ENCODE measurements at places on chromosomes 2 and 18. TPM values are rescaled to one million over a fixed set of nuclear protein-coding genes. Genes with fewer than 3 reads are reported as not detected.
A peak's percentile ranks its signal among the peaks of the same experiment; 100 is the strongest.

- no peak for DNase-seq
These were observed 20.3 kb downstream of the ALK start for GRCh38 chr2:29900971-29901633.

- no peak for DNase-seq
These were observed 140.9 kb downstream of the MCFD2 start for GRCh38 chr2:46774499-46775228.

GRCh38 chr2:29579495-29580169 is 341.8 kb downstream of the ALK start:
- DNase-seq = no peak

DNA sequence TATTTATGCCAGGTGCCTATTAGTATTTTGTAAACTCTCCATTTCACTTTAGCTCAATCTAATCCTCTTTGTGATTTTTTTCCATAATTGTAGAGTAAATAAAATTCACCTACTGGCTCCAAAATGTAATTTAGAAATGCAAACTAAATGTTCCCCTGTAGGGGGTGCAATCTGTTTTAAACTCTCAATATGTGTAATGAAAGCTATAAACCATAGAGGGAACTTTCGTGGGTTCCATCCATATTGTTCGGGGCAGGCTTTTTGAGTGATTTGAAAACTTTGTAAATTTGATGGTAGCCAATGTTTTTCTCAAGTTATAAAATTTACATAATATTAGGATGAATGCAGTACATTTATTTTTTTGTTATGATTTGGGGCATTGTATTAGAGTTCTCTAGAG is 49.4 kb downstream of the TSPYL6 start:
- DNase-seq = no peak

DNA sequence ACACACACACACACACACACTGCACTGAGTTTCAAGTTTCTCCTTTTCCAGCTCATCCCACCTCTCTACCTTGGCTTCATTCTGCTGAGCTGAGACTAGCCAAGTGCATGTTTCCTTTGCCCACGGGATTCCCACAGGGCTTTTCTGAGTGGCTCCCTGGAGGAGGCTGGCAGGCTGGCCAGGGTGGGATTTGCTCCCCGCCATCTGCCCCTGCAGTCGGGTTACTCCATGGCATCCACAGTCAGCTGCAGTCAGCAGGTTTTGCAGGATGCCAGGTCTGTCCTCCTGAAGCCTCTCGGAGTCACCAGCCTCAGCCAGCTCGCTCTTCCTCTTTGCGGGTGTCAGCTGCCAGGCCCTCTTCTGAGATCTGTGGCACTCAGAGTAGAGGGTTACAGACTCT is 783.7 kb upstream of the SOX11 start:
- DNase-seq = no peak

- no peak for DNase-seq
These were observed 41.9 kb downstream of the TAF1B start for GRCh38 chr2:9885036-9885684.

DNA sequence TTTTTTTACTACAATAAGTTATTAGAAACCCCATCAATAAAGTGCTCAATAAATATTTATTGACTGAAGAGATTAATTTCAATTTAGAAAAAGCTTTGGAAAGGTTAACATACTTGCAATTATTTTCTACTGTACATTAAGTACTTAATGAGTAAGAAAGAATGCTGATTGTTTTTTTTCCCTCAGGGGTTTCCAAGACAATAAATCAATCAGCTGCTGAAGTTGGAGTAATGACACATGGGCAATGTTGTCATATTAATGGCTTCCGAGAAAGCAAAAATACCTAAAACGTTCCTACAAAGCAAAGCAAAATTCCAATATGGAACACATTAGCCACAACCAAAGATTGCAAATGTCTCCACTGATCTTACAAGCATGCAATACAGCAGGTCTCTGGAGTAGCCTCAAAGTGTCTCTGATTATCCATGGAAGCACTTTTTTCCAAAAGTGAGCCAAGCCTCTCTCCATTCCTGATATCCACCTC is 66.7 kb downstream of the ZC3H6 start:
- DNase-seq = no peak

- DNase-seq = no peak
These were observed 294.3 kb upstream of the MEX3C start for GRCh38 chr18:51491678-51492372.

- DNase-seq = no peak
These were observed 35.9 kb downstream of the EPC2 start for GRCh38 chr2:148680462-148680861.

DNA sequence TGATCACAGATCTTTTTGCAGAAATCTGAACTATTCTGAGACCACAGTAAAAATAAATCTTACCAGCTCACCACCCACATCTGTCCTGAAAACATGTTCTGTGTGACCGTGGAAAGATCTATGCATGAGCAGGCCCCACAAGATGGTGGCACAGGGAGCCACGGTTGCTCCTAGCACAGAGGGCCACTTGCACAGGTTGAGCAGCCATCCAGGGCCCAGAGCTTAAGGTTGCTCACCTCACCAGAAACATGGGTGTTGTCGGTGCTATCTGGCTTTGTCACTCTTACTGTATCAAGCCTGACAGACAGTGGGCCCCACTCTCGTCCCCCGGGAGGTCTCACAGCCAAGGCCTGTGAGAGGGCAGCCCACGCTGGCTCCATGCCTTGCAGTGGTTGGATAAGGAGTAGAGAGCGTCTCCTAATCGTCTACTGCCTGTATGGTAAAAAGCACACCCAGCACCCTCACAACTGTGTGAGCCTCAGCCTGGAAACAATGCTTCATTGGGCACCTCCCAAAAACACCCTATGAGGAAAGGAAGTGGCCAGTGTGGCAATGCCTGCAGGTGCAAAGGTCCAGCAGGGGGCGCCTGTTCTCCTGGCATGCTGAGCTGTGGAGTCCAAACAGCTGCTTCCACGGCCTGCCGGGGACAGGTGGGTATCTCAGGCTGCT is 19.6 kb downstream of the TUBB6 start:
- DNase-seq = peak; percentile 70

DNA sequence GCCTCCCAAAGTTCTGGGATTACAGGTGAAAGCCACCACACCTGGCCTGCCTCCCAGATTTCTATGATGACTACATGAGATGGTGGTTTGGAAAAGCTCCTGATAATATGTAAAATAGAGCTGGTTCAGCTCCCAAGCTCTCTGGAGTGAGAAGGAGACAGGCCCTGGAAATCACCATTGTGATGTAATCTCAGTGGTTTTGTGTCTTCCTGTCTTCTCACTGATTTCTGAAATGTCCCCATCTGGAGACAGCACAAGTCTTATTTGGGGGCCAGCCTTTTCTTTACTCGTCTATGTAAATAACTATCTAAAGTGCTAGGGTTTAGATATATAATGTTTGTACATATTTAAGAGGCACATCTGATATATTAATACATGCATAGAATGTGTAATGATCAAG is 64.0 kb downstream of the CCNT2 start:
- DNase-seq = no peak

DNA sequence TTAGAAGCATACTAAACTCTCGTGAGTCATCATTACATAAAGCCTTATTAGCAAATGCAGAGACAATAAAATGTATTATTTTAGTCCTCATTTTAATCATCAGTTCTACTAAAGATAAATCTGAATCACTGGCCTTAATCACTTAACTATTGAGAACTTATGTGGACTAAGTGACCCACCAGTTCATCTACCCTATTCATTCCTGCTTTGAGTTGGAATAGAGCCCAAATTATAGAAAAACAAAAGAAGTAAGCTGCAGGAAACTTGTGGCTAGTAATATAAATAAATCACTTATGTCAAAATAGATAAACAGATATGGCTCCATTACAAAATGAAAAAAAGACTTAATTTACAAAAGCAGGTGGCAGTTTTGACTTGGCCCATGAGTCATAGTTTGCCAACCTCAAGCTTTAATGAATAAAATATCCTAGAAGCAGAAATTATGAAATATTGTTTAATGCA is 851.8 kb upstream of the CRIM1 start:
- no peak for DNase-seq

DNA sequence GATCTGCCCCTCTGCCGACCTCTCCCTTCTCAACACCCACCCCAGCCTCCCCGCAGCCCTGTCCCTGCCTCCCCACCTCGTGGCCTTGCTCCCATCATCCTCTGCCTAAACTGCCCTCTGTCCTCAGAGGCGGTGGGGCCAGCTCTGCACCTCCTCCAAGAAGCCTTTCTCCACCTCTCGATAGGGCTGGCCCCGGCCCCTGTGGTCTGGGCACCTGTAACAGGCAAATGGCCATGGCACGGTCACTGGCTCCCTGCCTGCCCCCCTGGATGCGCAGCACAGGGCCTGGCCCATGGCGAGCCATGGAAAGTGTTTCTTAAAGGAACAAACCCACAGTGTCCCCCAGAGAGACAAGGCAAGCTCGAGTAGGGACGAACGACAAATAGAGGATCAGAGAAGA is 42.0 kb downstream of the MYO7B start:
- no peak for DNase-seq

GRCh38 chr2:44136252-44136651 is 32.4 kb upstream of the PPM1B start:
- DNase-seq = no peak

- no peak for DNase-seq
These were observed 2.9 kb upstream of the LNPK start for GRCh38 chr2:176004934-176005333.

DNA sequence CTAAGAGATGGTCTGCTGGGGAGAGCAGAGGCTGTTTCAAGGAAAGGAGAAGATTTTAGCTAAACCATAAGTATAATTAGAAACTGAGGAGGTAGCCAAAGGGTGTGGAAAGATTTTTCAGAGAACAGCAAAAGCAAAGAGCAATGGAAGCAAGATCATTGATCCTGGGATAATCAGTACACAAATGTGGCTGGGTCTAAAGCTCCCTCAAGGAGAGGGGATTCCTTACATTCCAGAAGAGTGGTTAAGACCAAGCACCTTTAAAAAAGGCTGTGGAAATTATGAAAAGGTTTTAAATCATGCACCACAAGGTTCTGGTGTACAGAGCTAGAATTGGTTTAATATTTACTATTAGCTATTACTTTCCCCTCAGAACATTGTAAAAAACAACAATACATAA is 246.0 kb upstream of the UBE2E3 start:
- no peak for DNase-seq

GRCh38 chr2:235561450-235561849 is 67.6 kb downstream of the AGAP1 start:
- no peak for DNase-seq

DNA sequence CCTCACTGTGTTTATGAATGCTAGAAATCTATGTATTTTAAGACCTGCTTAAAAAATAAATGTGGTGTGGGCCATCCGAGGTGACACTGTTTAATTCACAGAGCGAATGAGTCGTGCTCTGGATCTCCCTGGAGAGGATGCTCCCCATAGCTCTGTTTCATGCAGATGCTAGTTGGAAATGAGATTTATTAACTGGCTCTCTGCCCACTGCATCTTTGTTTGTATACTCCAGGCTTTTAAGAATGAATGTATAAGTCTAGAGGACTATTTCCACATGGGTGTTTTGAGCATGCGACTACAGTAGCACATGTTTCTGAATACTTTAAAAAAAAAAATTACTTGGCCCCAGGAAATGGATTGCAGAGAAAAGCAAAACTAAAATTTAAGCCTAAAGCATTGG is 3.9 kb downstream of the MAPRE2 start:
- no peak for DNase-seq

GRCh38 chr18:10116574-10116973 is 202.8 kb downstream of the VAPA start:
- DNase-seq = no peak

GRCh38 chr2:112733871-112734270 is 13.1 kb downstream of the NT5DC4 start:
- DNase-seq = no peak

GRCh38 chr18:58937071-58937886 is 72.6 kb downstream of the ZNF532 start:
- DNase-seq = no peak

The PARD3B gene
- total RNA-seq = 14.0 TPM

The LRP2 gene
- not detected for total RNA-seq

The ANKRD53 gene
- total RNA-seq = 1.5 TPM

The FIGLA gene
- not detected for total RNA-seq

The PID1 gene
- total RNA-seq = 25.3 TPM

The NT5DC4 gene
- total RNA-seq = 0.24 TPM
